ENCODE measurements at places on chromosomes 7 and 10.
A peak's percentile ranks its signal among the peaks of the same experiment; 100 is the strongest.

GRCh38 chr7:6143997-6144396, 112.8 kb downstream of the ANKRD61 start:
- DNase-seq: no peak

GRCh38 chr10:69438536-69439349, 12.5 kb upstream of the TSPAN15 start:
- DNase-seq: peak; percentile 50

DNA sequence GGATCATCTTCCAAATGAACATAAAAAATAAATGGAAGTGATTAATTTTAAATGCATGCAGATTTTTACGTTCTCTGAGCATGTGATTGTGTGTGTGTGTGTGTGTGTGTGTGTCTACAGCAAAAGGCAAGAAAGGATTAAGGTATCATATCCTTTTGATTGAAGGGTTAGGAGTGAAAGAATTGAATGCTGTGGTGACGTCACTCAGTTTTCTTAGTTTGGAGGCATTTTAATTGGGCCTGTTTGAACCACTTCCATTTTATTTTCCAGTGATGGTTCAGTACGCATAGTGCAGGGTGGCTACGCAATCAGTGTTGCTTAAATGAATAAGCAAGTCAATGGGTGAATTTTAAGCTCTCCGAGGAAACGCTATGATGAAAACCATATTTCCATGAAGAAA, 31.3 kb downstream of the TACC2 start:
- DNase-seq: no peak

DNA sequence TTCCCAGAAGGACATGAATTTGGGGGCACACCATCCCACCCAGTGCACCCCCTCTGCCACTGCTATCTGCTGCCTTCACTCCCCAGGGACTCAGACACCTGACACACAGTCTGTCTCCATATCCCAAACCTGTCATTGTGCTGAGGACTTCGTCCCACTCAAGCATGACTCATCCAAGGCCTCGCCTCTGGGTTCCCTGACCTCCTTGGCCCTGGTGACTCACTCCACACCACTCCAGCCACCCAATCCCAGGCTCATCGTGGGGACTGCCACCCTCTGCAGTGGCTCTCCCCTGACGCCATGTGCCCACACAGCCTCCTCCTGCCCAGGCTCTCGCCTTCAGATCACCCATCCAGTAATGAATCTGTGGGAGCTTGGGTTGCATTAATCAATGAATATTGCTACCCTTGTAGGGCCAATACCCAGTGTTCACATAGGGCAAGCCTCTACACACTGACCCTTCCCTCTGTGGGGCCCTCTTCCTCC, 6.6 kb upstream of the INSIG1 start:
- DNase-seq: peak; percentile 77

DNA sequence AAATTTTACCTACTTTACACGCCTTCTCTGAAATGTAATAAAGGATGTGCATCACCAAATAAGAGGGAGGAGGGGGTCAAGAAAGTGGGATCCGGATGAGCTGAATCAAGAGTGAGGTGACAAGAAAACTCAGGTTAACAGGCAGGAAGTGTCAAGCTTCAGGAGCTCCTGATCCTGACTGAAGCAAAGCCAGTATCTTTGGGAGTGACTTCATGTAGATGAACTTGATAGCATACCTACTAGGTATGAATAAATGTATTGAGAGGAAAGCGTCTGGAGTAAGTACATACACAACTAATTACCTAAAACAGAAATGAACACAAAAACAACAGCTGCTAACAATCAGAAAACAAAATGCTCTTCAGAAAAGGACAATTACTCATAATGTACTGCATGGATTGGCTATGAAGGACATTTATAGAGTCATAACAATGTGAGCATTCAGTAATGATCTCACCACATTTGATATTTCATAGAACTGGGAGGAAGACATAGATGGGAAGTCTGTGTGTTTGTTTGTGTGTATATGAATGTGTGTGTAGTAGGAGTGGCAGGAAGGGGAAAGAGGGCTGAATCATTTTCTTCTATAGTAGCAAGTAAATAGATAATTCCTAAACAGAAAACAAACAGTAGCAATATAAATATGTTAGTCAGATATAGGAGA, 29.4 kb downstream of the PRKG1 start:
- DNase-seq: no peak

DNA sequence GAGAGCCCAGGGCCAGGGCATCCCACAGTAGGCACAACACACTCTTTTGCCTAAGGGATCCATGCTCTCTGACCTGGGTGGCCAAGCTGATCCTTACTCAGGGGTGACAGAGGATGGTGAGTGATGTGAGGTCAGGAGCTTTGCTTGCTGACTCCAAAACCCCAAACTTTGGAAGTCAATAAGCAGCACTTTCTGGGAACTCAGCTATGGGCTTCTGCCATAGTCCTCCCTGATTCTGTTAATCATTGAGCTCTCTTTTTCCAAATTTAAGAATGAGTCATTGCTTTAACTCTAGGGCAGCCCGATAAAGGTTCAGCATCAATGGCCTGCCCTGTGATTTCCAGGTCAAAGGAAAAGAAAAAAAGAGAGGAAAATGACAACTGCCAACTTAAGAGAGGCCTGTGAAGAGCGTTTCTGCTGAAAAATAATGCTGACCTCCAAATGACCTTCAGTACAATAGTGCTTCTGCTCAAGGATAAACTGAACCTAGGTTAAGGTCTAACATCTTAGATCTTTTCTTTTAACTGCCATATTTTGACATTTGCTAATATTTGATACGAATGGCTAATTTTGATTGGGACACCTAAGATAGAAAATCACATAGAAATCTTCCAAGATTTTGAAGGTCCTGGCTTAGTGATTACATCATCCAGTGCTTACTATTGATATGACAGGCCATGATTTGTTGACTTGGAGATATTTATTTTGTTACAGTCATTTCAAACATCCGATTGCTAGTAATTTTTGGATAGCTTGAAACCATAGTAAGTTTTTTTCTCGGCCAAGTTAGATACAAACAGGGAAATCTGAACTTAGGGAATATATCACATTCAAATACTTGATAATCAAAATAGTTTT, 20.8 kb upstream of the RELN start:
- no peak for DNase-seq

DNA sequence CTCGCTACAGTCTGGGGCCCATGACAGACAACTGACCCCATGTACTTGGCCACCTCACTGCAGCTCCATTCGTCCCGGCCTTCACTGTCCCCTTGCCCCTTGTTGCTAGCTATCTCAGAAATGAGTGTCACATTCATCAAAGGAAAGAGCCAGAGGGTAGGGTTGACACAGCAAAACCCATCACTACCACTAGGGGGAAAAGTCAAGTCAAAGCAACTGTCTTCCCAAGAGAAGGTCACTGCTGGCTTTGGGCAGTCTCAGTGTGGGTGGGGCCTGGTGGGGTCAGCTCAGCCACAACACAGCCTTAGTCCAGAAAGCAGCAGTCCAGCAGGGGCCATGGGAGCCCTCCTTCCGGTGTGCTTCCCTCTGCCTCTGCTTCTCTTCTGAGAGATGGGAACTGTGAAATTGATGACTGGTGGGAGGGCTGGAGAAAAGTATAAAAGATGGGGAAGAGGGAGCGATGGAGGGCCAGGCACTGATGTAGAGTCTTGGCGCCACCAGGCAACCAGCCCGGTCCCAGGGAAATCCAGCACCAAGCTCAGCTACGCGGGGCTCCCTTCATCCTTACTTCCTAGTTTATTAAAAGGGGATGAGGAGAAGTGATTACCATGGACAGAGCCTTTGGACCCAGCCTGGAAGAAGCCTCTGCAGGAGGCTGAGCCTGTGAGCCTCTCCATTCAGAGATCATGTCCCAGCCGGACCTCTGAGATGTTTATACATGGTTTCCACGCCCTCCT, 58.0 kb downstream of the PLXNA4 start:
- DNase-seq: peak; percentile 47

DNA sequence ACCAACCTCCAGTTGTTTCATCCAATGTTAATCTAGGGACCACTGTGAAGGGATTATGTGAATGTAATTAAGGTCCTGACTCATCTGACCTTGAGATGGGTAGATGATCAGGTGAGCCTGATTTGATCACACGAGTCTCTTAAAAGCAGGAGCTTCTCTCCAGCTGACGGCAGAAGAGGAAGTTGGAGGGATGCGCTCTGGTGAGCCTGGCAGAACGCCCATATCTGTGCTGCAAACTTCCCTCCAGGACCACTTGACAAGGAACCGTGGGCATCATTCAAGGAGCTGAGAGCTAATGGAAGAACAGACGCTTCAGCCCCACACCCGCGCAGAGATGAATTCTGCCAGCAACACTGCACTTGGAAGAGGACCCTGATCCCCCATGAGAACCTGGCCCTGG, 642.4 kb downstream of the TNS3 start:
- peak; percentile 38 for DNase-seq

DNA sequence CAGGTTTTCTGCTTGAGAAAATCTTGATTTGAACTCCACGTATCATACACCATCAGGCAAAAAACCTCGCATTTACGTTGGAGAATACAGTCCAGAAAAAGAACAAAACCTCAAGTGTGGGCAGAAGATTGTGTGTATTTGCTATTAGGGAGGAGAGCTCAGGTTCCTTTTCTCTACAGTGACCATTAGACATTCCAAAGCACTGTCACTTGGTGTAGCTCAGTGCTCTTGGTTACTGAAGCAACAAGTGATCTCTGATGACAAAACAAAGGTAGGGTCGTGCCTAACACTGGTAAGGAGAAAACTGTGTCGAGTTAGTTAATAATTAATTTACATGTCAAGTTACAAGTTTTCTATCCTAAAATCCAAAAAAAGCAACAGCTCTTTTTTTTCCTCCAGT, 72.6 kb downstream of the C1GALT1 start:
- DNase-seq: no peak

- DNase-seq: no peak
These were observed 62.4 kb downstream of the ITGB8 start for GRCh38 chr7:20393021-20393610.

DNA sequence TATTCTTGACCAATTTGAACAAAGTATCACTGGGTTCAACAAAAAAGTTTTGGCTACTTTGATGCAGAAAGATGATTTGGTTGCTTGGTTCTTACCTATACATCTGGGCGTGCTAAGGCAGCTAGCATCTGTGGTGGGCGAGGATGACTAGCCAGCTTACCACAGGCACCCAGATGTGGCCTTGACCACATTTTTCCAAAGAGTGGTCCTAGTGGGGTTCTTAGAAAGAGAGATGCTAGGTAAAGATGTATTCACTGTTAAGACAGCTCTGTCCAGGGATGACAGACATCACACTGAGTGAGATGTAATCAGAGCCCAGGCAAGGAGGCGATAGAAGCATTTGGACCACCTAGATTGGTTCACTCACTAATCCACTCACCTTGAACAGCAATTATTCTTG, 785 bp downstream of the DNTT start:
- no peak for DNase-seq

GRCh38 chr7:99740573-99741440, 5.8 kb upstream of the CYP3A7 start:
- no peak for DNase-seq

GRCh38 chr10:114195079-114195478, 15.9 kb downstream of the TDRD1 start:
- DNase-seq: no peak

GRCh38 chr10:124088915-124089314, 4.5 kb downstream of the CHST15 start:
- no peak for DNase-seq

- peak; percentile 89 for DNase-seq
These were observed 6.5 kb downstream of the ASB13 start for GRCh38 chr10:5659702-5660528.

DNA sequence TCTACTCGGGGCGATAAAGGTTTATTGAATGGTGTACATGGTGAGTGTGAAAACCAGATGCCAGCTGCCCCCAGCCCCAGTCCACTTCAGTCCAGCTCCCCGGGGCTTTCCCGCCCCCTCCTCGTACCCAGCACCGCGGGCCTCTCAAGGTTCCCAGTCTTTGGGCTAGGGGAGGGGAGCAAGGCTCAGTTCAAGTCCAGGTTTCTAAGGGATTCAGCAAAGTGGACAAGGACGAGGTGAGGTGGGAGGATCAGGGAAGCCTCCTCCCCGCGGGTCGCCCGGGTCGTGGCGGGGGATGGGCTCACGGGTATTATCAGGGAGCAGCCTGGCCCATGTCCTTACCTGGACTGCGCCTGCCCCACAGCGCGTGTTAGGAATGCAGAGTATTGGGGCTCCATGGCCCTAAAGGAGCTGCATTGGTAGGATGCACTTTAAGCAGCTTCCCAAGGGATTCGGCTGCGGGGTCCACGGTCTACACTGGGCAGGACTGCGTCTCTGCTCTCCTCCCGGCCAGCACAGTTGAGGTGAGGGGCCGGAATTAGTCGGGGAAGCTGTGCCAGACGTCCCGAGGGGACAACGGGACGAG, 541 bp upstream of the PFKFB3 start:
- DNase-seq: no peak

- DNase-seq: peak; percentile 40
These were observed 107.1 kb downstream of the ABLIM1 start for GRCh38 chr10:114550756-114551635.

GRCh38 chr10:4984223-4984622, 19.4 kb downstream of the AKR1C2 start:
- no peak for DNase-seq

DNA sequence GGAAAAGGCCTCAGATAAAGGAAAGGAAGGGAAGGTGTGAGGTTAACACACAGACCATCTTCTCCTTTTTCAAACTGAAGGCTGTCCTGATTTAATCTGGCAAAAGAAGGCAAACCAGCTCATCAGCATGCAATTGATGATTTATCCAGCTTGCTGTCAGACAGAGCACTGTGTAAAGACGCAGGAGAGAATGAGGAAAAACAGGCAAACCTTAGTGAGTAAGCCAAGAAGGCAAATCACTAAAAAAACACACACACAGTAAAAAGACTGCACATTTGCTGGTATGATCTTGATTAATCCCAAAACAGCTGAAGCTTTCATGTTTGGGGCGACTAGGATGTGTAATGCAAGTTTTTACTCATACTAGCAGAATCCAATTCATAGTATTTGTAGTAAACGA, 65.8 kb upstream of the SKAP2 start:
- no peak for DNase-seq

DNA sequence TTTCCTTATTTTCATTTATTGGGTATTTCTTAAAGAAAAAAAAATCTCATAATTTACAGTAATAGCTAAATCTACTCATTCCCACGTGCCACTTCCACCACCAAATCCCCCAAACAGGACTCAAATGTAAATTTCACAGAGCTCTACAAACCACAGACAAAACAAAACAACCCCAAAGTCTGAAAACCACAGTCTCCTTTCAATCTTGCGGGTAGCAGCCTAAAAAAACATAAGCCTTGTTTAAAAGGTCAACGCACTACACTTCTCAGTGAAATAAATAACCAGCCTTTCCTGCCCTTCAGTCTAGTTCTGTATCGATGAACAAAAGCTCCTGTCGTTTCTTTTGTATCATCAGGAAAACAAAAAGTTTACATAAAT, 121.8 kb upstream of the AFAP1L2 start:
- no peak for DNase-seq

DNA sequence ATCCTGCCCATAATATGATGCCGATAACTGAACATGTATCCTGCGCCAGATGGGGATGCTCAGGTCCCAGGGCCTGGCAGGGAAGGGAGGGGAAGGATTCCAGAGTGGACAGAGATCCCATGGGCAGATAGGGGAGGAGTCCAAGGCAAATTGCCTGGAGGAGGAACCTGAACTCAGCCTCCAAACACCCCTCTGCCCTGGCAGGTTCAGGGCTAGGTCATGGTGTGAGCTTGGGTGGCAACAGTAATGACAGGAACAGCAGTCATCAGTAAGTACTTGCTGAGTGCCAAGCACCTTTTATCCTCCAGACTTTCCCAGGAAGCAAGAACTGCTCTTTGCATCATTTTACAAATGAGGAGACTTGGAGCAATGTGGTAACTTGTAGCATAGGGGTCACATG, 3.8 kb upstream of the PALD1 start:
- DNase-seq: no peak
